Activated CD4-positive, alpha-beta T cell treated with anti-CD3 and anti-CD28 coated beads for 36 hours (primary cell): ENCODE measurements at places on chromosomes 1 and 21. TPM values are rescaled to one million over a fixed set of nuclear protein-coding genes. Genes with fewer than 3 reads are reported as not detected.

- DNase-seq: no peak
Measured at GRCh38 chr1:225254676-225255075, 173.2 kb downstream of the LBR start.

G0S2 gene
- total RNA-seq: 21.9 TPM

- no peak for DNase-seq
Measured at GRCh38 chr1:218525451-218526197, 180.5 kb downstream of the TGFB2 start.

DNA sequence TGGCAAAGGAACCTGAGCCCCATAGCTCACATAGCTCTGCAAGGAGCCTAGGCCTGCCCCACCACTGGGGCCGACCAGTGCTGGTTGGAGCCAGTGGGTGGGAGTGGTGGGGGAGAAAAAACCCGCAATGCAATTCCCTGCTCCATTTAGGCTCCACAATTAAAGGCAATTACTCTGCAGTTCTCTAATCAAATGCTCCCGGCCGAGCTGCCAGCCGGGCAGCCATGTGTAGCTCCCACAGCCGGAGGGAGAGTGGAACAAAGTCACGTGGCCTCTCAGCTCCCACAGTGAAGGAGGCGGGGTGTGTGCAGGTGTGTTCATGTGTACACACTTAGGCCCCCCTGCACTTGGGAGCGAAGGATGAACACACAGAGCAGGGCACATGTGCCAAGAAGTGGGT, 81.6 kb downstream of the KIRREL1 start:
- no peak for DNase-seq

PADI1 gene
- not detected for total RNA-seq

FAM78B gene
- total RNA-seq: 0.34 TPM

- DNase-seq: no peak
Measured at GRCh38 chr1:110890474-110891196, 17.7 kb downstream of the CD53 start.

GRCh38 chr1:62810420-62811274, 26.7 kb downstream of the ATG4C start:
- DNase-seq: no peak

- DNase-seq: no peak
Measured at GRCh38 chr1:9960706-9961562, 17.7 kb downstream of the NMNAT1 start.

GRCh38 chr1:42322577-42322976, 12.5 kb downstream of the FOXJ3 start:
- no peak for DNase-seq

MYOC gene
- total RNA-seq: not detected

DNA sequence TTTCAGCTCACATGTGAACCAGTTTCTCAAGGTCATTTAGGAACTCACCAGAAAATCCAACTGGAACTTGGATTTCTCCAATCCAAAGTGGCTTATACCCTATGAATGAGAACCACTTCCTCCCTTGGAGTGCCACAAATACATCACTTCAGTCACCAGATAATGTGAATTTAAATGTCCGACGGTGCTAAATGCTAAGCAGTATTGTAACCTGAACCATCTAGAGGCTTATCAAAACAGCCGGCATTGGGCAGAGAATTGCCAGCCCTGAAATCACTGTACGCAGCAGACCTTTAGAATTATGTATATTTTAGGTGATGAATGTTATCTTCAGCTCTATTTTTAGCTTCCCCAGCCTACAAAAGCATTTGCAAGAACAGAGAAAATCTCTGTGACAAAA, 76.8 kb upstream of the COX20 start:
- no peak for DNase-seq

THEM5 gene
- total RNA-seq: not detected

ZNF670 gene
- total RNA-seq: 4.3 TPM

- DNase-seq: no peak
Measured at GRCh38 chr1:43402089-43402865, 12.6 kb downstream of the SZT2 start.

S100A1 gene
- total RNA-seq: not detected

OR2G6 gene
- total RNA-seq: not detected
